ENCODE measurements at places on chromosomes 3 and 15.

DNA sequence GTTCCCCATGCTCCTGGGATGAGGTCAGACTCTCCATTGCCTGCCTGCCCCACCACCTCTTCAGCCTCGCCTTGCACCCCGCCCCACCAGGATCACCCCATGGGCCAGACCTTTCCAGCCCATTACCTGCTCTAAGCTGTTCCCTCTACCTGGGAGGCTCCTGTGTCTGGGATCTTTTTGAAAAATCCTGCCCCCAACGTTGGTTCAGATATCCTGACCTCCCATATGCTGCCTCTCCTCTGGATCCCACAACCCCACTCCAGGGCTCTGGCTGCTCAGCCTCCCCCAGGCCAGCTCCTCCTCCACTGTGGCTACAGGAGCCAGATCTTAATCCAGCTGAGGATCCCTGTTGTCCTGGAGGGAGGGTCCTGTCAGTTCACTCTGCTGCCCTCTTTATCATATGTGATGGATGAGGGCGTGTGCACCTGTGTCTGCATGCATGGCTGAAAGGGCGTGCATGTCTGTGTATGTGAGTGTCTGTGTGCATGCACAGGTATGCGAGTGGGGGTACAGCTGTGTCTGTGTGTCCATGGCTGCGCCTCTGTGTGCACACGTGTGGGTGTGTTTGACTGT is 21.7 kb upstream of the ALAS1 start:
- no peak for DNase-seq

- DNase-seq = no peak
These were observed 375.0 kb downstream of the WDR72 start for GRCh38 chr15:53384417-53384816.

DNA sequence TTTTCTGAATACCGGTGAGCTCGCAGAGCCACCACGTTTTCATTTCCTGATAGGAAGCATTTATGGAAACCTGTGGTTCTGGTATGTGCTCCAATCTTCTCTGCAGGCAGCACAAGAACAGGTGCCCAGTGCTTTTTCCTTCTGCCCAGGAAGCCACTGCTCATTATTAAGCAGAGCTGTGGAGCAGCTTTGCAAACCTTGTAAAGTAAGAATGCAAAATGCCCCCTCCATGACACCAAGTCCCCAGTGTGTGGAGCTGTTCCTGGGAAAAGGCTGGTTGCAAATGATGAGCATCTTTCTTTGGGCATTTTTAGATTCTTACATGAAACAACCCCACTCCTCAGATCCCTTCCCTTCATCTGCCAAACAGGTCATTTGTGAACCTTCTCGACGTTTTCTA is 65.7 kb upstream of the MRPL3 start:
- DNase-seq = no peak

GRCh38 chr3:195046441-195046840 is 224.5 kb downstream of the XXYLT1 start:
- DNase-seq = no peak

Measured in astrocyte of the cerebellum (primary cell).